ENCODE measurements at places on chromosomes 3 and 15. TPM values are rescaled to one million over a fixed set of nuclear protein-coding genes. Genes with fewer than 3 reads are reported as not detected.

Gene ITIH3
- 2.0 TPM for total RNA-seq

Gene CLDN18
- not detected for total RNA-seq

Gene FAM162A
- 52.3 TPM for total RNA-seq

Gene C3orf52
- 2.1 TPM for total RNA-seq

Gene GLDN
- total RNA-seq, result 34.7 TPM

- peaks cover 8% of the 10 kb centered on the region for H3K36me3 ChIP-seq
- H3K4me3 ChIP-seq, result no peak overlapping the region
- H3K27me3 ChIP-seq, result no peaks in the 10 kb centered on the region
- no peak for DNase-seq
Measured at GRCh38 chr3:53079791-53080555, 34.1 kb upstream of the SFMBT1 start.

GRCh38 chr3:72397586-72397985 is 450.7 kb downstream of the SHQ1 start:
- H3K27ac ChIP-seq, result no peak overlapping the region
- DNase-seq, result no peak
- H3K4me1 ChIP-seq, result no peaks in the 10 kb centered on the region
- H3K36me3 ChIP-seq, result no peaks in the 10 kb centered on the region
- H3K4me3 ChIP-seq, result no peak overlapping the region
- no peaks in the 10 kb centered on the region for H3K27me3 ChIP-seq

- H3K27me3 ChIP-seq, result no peaks in the 10 kb centered on the region
- no peak for DNase-seq
- no peaks in the 10 kb centered on the region for H3K4me1 ChIP-seq
- H3K36me3 ChIP-seq, result no peaks in the 10 kb centered on the region
- H3K4me3 ChIP-seq, result no peak overlapping the region
Measured at GRCh38 chr3:144221761-144222160, 250.1 kb downstream of the DIPK2A start.

DNA sequence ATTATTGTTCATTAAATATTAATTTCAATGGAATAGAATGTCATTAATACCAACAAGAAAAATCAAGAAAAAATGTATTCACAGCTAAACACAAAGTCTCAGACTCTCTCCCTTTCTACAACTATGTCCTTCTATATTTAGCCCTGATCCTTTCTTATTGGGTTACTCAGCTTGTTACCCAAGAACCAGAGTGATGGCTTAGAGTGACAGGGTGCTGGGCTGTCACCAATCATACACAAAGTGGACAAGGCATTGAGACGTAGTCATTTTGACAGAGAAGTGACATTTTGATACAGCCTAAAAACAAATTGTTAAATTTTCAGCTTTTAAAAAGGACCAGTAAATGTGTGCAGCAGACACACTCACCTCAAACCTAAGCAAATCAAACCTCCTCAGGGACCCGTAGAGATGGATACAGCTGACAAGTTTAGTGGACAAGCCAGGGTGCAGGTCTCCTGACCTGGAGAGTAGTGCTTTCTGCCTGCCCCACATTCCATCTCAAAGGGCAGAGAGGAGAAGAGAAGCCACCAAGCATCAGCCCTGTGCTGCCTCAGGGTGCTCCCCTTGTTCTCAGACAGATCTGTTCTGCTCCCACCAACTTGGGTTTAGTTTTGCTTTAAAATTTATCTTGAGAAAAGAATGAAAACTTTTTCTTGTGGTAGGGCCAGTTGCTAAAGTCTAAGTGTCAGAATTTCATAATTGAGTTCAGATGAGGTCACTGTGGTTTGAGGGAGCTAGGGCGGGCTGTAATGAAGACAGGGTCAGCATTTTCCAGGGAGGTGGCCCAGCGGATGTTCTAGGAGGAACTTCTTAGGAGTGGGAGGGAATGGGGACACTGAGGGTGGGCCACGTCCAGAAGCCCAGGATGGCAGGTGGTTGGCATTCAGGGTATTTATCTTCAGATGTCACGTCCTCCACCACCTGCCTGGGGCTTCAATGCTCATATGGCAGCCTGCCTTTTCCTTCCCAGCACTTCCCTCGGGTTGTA is 136.5 kb upstream of the TBL1XR1 start:
- H3K27ac ChIP-seq, result no peak overlapping the region
- no peak overlapping the region for H3K4me3 ChIP-seq
- H3K4me1 ChIP-seq, result peaks cover 4% of the 10 kb centered on the region

GRCh38 chr3:53643757-53644156 is 149.3 kb downstream of the CACNA1D start:
- H3K4me3 ChIP-seq, result no peak overlapping the region
- no peak for DNase-seq
- H3K4me1 ChIP-seq, result peaks cover 6% of the 10 kb centered on the region
- H3K27me3 ChIP-seq, result no peaks in the 10 kb centered on the region
- no peaks in the 10 kb centered on the region for H3K36me3 ChIP-seq
- no peak overlapping the region for H3K27ac ChIP-seq

DNA sequence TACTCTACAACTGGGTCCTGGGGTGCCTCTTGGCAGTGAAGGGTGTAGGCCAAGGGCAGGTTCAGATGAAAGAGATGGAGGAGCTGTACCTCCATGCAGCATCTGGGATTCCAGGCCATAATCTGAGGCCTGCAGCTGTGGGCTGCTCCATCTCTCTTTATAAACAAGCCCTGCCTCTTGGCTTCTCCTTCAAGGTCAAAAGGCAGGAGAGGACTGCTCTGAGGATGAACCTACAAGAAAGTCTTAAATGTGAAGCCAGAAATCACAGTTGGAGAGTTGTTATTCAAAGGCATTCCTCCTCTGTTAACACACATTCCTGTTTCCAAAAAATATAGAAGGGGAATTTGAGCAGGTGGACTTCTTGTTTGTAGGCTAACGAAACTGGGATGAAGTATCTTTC is 355.5 kb downstream of the NTRK3 start:
- H3K4me1 ChIP-seq, result peaks cover under 1% of the 10 kb centered on the region
- no peaks in the 10 kb centered on the region for H3K27me3 ChIP-seq
- no peak overlapping the region for H3K4me3 ChIP-seq
- peaks cover 3% of the 10 kb centered on the region for H3K36me3 ChIP-seq
- DNase-seq, result no peak
- H3K27ac ChIP-seq, result no peak overlapping the region

GRCh38 chr3:34703053-34703452 is 904.6 kb downstream of the PDCD6IP start:
- H3K4me3 ChIP-seq, result no peak overlapping the region
- no peak overlapping the region for H3K27ac ChIP-seq
- DNase-seq, result no peak
- H3K27me3 ChIP-seq, result no peaks in the 10 kb centered on the region
- no peaks in the 10 kb centered on the region for H3K4me1 ChIP-seq
- no peaks in the 10 kb centered on the region for H3K36me3 ChIP-seq

GRCh38 chr3:173690542-173691180 is 293.1 kb downstream of the NLGN1 start:
- no peak overlapping the region for H3K27ac ChIP-seq
- no peaks in the 10 kb centered on the region for H3K4me1 ChIP-seq
- H3K4me3 ChIP-seq, result no peak overlapping the region
- DNase-seq, result no peak

DNA sequence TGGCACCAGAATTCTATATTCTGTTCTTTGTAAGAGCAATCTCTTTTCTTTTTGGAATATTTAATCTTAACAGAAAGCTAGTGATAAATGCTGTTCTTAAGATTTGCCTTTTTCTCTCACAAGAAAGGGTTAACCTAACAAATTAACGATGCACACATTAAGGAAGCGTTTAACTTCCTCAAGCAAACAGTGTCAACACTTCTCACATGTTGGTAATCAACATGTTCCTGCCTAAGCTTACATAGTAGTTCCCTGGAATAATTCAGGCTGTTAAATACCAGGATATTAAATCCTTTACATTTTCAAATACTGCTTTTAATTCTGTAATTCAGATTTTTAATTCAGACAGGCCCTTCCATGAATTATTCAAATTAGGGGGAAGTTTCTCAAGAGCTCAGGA is 67.4 kb upstream of the RPL35A start:
- H3K4me1 ChIP-seq, result peaks cover 24% of the 10 kb centered on the region
- H3K27me3 ChIP-seq, result no peaks in the 10 kb centered on the region
- H3K36me3 ChIP-seq, result peaks cover 19% of the 10 kb centered on the region
- H3K27ac ChIP-seq, result no peak overlapping the region
- DNase-seq, result peak; percentile 12

GRCh38 chr3:87546216-87546615 is 269.8 kb upstream of the POU1F1 start:
- H3K27me3 ChIP-seq, result no peaks in the 10 kb centered on the region
- H3K36me3 ChIP-seq, result no peaks in the 10 kb centered on the region
- H3K4me1 ChIP-seq, result no peaks in the 10 kb centered on the region
- no peak overlapping the region for H3K27ac ChIP-seq
- DNase-seq, result no peak

- no peak overlapping the region for H3K4me3 ChIP-seq
- H3K36me3 ChIP-seq, result no peaks in the 10 kb centered on the region
- no peaks in the 10 kb centered on the region for H3K4me1 ChIP-seq
Measured at GRCh38 chr3:147267434-147267833, 138.9 kb downstream of the ZIC4 start.

DNA sequence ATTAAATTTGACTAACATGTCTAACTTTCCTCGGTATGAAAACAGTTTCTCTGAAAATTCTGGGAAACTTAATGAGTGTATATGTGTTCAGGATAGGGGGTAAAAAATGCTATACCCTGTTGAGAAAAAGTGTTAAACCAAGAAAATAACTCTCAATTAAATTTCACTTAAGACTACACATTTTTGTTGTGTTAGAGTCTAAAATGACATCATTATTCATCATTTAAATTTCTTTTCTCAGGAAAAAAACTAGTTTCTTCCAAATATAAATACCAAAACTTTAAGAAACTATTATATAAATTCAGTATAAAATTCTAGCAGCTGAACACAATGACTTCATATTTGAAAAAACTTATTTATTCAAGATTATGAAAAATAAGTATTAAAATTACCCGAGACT is 52.2 kb downstream of the ZNF148 start:
- DNase-seq, result no peak
- H3K27me3 ChIP-seq, result no peaks in the 10 kb centered on the region
- H3K4me3 ChIP-seq, result no peak overlapping the region
- H3K36me3 ChIP-seq, result no peaks in the 10 kb centered on the region
- no peak overlapping the region for H3K27ac ChIP-seq

- no peaks in the 10 kb centered on the region for H3K27me3 ChIP-seq
- H3K27ac ChIP-seq, result no peak overlapping the region
- no peak for DNase-seq
- no peaks in the 10 kb centered on the region for H3K4me1 ChIP-seq
- peaks cover 28% of the 10 kb centered on the region for H3K36me3 ChIP-seq
Measured at GRCh38 chr3:32725721-32726120, 40.7 kb downstream of the CNOT10 start.

GRCh38 chr15:65529762-65530317 is 423 bp upstream of the HACD3 start:
- H3K36me3 ChIP-seq, result no peaks in the 10 kb centered on the region
- peaks cover 23% of the 10 kb centered on the region for H3K4me1 ChIP-seq
- H3K4me3 ChIP-seq, result peak overlapping the region; percentile 93
- H3K27me3 ChIP-seq, result no peaks in the 10 kb centered on the region
- DNase-seq, result no peak

DNA sequence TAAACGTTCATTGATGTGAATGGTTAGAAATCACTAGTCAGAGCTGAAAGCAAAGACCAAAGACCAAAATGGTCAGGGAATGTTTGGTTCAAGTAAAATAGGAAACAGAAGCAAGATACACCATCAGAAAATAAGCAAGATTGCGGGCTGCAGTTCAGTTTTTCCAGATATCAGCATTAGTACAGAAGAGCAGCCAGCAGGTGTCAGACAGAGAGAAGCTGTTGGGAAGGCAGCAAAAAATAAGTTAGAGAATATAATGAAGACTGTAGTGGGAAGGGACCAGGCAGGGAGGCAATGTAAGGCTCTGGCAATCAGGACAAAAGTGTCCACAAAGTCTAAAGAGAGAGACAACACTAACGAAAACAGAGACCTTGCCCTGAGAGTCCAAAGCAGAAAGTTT is 639.4 kb upstream of the NAALADL2 start:
- no peak overlapping the region for H3K27ac ChIP-seq
- no peaks in the 10 kb centered on the region for H3K27me3 ChIP-seq
- no peak for DNase-seq
- H3K36me3 ChIP-seq, result no peaks in the 10 kb centered on the region
- no peaks in the 10 kb centered on the region for H3K4me1 ChIP-seq

- no peak for DNase-seq
- no peaks in the 10 kb centered on the region for H3K4me1 ChIP-seq
- no peaks in the 10 kb centered on the region for H3K27me3 ChIP-seq
Measured at GRCh38 chr3:120129718-120130513, 35.7 kb upstream of the GSK3B start.

GRCh38 chr15:50116477-50116876 is 2.6 kb downstream of the ATP8B4 start:
- H3K27me3 ChIP-seq, result no peaks in the 10 kb centered on the region
- no peaks in the 10 kb centered on the region for H3K36me3 ChIP-seq
- DNase-seq, result no peak
- H3K27ac ChIP-seq, result no peak overlapping the region

DNA sequence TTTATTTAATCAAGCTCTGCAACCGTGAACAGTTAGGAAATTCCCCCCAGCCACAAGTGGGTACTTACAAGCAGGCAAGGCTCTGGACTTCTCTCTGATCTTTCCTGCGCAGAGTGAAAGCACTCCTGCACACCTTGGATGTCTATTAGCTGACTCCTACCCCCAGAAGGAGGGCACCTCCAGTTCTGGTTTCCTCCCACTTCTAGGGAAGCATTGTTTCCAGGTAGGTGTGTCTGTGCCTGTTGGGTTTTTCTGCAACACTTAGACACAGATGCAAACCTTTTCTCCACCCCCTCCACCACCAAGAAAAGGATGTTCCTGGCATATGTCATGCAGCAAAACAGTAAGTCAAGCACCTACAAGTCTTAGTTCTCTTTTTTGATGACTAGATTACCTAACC is at the start of gene ZBED2:
Gene ZBED2 (minus strand): TSS at position 115 of the 400 bp plus-strand sequence. CDS start 1,145 bp downstream, outside the sequence.
- H3K27ac ChIP-seq, result no peak within 1 kb of the TSS
- no peaks in the 10 kb centered on the region for H3K36me3 ChIP-seq
- H3K27me3 ChIP-seq, result no peaks in the 10 kb centered on the region
- H3K4me3 ChIP-seq, result no peak within 1 kb of the TSS

DNA sequence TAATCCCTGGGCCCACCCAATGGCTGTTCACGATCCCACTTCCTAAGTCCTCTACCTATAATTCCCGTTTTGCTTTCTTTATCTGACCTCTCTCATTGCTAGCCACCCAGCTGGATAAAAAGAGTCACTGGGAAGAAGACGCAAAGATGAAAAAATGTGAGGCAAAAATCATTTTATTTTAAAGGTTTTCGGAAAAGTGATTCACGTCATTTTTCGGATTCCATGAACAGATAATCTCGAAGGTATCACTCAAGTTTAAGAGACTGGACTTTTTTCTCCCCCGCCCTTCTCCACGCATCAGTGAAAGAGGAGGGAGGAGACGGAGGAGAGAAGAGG is 266.6 kb downstream of the CGGBP1 start:
- peaks cover 20% of the 10 kb centered on the region for H3K27me3 ChIP-seq
- H3K4me1 ChIP-seq, result peaks cover 9% of the 10 kb centered on the region
- no peak overlapping the region for H3K27ac ChIP-seq
- DNase-seq, result no peak
- H3K4me3 ChIP-seq, result peak overlapping the region; percentile 43

GRCh38 chr15:83571820-83572707 is 81.9 kb upstream of the ADAMTSL3 start:
- DNase-seq, result peak; percentile 48
- peaks cover 4% of the 10 kb centered on the region for H3K4me1 ChIP-seq
- H3K4me3 ChIP-seq, result no peak overlapping the region
- H3K27ac ChIP-seq, result no peak overlapping the region

- no peak overlapping the region for H3K4me3 ChIP-seq
- no peaks in the 10 kb centered on the region for H3K27me3 ChIP-seq
- peak; percentile 27 for DNase-seq
- H3K36me3 ChIP-seq, result no peaks in the 10 kb centered on the region
- H3K4me1 ChIP-seq, result peaks cover 23% of the 10 kb centered on the region
Measured at GRCh38 chr15:100152463-100152862, 189.3 kb downstream of the ADAMTS17 start.

GRCh38 chr3:96182756-96183155 is 631.6 kb upstream of the EPHA6 start:
- H3K4me1 ChIP-seq, result no peaks in the 10 kb centered on the region
- no peak overlapping the region for H3K27ac ChIP-seq
- no peaks in the 10 kb centered on the region for H3K27me3 ChIP-seq
- H3K4me3 ChIP-seq, result no peak overlapping the region
